Activated CD4-positive, alpha-beta T cell treated with anti-CD3 and anti-CD28 coated beads for 36 hours (primary cell): ENCODE measurements at places on chromosomes 6 and 20. TPM values are rescaled to one million over a fixed set of nuclear protein-coding genes. Genes with fewer than 3 reads are reported as not detected.
A peak's percentile ranks its signal among the peaks of the same experiment; 100 is the strongest.

DNA sequence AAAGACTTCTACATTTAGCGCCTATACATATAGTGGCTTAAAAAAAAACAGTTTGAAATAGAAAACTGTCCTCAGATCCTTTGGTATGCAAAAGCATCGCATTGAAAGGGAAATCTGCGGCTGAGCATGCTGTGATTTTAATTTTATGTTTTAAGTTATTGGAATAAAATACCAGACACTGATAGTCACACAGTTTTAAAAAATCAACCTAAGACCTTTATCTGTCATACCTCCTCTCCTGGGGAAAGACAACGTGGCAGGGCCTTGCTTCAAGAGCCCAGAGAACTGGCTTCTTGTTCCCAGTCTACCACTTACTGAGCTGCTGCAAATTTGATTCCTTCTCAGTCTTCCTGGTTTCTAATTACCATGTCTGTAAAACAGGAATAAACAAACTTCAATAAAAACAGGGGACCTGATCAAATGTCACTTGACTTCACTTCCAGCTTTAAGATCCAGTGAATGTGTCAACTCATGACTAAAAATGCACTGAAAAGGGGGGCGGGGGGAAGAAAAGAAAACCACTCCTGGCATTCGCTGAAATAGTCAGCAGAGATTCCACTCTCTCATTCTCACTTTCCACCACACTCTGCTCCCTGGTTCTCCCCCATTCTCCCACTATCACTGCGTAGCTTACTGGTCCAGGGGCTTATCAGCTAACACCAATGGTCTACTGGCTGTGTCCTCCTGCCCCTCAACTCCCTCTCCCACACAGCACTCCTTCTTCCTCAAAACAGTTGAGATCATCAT, 494.7 kb upstream of the MARCKS start:
- DNase-seq = no peak
- H3K4me1 ChIP-seq = peaks cover 3% of the 10 kb centered on the region
- no peaks in the 10 kb centered on the region for H3K36me3 ChIP-seq
- no peak overlapping the region for H3K4me3 ChIP-seq

- H3K4me1 ChIP-seq = no peaks in the 10 kb centered on the region
- H3K27ac ChIP-seq = no peak overlapping the region
- no peak overlapping the region for H3K4me3 ChIP-seq
- no peaks in the 10 kb centered on the region for H3K27me3 ChIP-seq
These were observed 746.8 kb downstream of the HDGFL1 start for GRCh38 chr6:23316131-23316530.

DNA sequence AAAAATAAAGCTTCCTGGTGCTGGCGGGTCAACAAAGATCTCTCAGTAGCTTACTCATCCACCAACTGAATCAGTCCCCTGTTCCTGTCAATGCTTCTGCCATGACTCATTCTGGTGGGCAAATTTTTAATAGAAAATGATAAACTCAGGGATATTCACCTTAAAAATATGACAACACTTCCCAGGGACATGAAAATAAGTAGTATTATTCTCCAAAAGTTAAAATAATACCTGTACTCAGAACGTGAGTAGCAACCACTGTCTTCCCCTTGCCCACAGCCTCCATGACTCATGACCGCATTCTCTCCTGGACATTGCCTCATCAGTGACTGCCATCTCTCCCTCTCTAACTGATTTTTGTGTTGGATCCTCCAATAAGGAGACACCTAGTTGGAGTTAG, 552.3 kb downstream of the KIF16B start:
- no peaks in the 10 kb centered on the region for H3K4me1 ChIP-seq
- peaks cover 1% of the 10 kb centered on the region for H3K27me3 ChIP-seq
- no peak for DNase-seq
- H3K4me3 ChIP-seq = no peak overlapping the region
- H3K27ac ChIP-seq = no peak overlapping the region

DNA sequence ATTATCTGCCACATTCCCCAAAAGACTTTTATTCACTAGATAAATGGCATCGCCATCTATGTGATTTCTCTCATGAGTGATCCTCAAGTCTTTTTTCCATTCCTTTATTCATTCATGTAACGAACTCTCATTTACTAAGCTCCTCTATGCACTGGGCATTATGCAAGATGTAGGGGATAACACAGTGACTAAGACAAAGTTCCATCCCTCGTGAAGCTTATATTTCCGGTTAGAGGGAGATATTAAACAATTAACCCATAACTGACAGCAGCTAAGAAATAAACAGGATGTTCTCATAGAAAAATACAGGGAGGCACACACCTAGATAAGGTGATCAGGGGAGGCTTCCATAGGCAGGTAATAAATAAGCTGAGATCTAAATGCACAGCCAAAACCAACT, 17.2 kb upstream of the PREX1 start:
- no peak for DNase-seq
- peak overlapping the region; percentile 52 for H3K27ac ChIP-seq
- H3K36me3 ChIP-seq = no peaks in the 10 kb centered on the region
- H3K4me3 ChIP-seq = no peak overlapping the region
- no peaks in the 10 kb centered on the region for H3K27me3 ChIP-seq
- H3K4me1 ChIP-seq = peaks cover 23% of the 10 kb centered on the region

STMN3 gene
- 15.4 TPM for total RNA-seq

ALDH5A1 gene
- total RNA-seq = 18.8 TPM

HLA-G gene
- 0.35 TPM for total RNA-seq
